ENCODE measurements at places on chromosomes 6 and 20.

GRCh38 chr6:41171908-41172307, 9.0 kb upstream of the TREM2 start:
- DNase-seq = no peak

DNA sequence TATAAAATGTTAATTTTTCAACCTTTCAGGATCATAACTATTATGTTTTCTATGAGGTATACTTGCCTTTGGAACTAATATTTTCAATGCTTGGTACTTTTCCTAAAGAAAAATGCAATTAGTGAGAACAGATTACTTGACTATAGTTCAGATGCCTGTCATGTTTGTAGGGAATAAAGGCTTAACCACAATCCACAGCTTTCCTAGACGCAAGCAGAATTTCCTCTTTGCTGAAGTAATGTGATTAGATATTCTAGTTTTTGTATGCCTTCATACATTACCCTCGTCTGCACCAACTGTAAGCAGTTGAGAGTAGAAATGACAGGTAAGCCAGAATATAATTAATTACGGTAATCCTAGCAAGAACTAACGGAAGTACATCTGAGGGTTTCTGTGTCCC, 581.4 kb upstream of the MMS22L start:
- no peak for DNase-seq

GRCh38 chr20:63082939-63083735, 76.4 kb upstream of the BHLHE23 start:
- no peak for DNase-seq

- peak; percentile 85 for DNase-seq
These were observed 2.1 kb upstream of the ERGIC3 start for GRCh38 chr20:35539756-35540212.

DNA sequence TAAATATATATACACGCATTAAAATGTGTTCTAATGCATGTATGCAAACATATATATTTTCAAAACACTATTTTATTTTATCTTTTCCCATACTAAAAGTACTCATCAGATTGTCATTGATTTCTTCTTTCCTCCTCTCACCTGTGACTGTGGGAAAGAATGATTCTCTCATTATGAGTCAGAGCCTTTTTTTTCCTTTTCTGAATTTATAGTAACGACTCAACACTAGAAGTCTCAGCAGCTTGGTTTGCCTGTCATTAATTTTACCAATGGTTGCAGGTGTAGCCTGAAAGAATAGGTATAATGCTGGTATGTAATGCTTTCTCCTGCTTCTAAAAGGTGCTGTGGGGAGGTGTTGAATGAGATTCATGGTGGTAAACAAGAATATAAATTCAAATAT, 328.7 kb downstream of the UTRN start:
- DNase-seq = no peak

GRCh38 chr20:50286609-50287008, 96.0 kb downstream of the CEBPB start:
- DNase-seq = no peak

GRCh38 chr20:45576995-45577394, 2.1 kb downstream of the WFDC8 start:
- no peak for DNase-seq

- DNase-seq = no peak
These were observed 44.2 kb downstream of the MYLK4 start for GRCh38 chr6:2706558-2706957.

GRCh38 chr6:75735491-75736186, 13.4 kb upstream of the MYO6 start:
- DNase-seq = no peak

GRCh38 chr6:16731478-16732051, 29.7 kb downstream of the ATXN1 start:
- DNase-seq = no peak

GRCh38 chr6:162821102-162821501, 93.3 kb downstream of the PACRG start:
- DNase-seq = no peak

All from DMS79 (cell line).